SJCRH30 (cell line): ENCODE measurements at places on chromosomes 11 and 22. TPM values are rescaled to one million over a fixed set of nuclear protein-coding genes. Genes with fewer than 3 reads are reported as not detected.
A peak's percentile ranks its signal among the peaks of the same experiment; 100 is the strongest.

DNA sequence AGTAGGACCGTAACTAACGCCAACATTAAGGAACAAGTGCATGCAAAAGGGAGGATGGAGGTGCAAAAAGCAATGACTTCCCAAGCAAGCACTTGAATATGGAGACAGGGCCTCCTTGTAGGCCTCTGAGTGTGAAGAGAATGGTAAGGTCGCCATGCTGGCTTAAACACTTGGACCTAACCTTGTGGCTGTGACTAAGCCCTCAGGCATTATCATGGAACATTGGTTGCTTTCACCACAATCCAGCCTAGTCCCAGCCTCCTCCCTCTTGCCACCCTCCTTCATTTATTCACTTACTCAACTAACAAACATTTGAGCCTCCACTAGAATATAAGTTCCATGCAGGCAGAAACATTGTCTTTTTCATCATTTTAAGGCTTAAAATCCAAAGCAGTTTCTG is 11.9 kb upstream of the SYTL2 start:
- no peak overlapping the region for H3K27ac ChIP-seq
- peak; percentile 56 for DNase-seq
- no peaks in the 10 kb centered on the region for H3K27me3 ChIP-seq
- H3K4me3 ChIP-seq, result no peak overlapping the region

- H3K36me3 ChIP-seq, result no peaks in the 10 kb centered on the region
- DNase-seq, result peak; percentile 75
- peaks cover 26% of the 10 kb centered on the region for H3K4me1 ChIP-seq
- H3K4me3 ChIP-seq, result no peak overlapping the region
- no peaks in the 10 kb centered on the region for H3K27me3 ChIP-seq
Measured at GRCh38 chr22:24444729-24445466, 17.5 kb downstream of the ADORA2A start.

DNA sequence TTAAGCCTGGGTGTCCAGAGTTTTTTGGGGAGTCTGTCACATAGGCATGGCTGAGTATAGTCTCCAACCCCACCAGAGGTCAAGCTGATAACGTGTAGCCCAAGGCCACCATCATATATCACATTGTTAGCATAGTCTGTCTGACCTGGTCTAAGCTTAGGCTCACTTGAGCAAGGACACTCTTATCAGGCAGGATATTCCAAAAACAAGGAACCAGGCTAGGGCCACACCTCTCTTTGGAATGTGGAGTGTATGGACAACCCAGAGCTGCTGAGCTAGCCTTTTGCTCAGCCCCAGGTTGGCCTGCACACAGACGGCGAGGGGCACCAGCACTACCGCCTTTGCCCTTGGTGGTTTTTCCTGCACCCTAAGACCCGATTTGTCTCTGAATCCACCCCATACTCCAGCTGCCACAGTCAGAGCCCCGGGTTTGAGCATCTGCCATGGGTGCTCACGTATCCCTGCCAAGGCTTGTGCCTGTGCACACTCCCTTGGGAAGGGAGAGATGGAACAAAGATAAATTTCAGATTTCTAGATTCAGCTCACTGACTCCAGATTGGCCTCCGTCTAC is 7.2 kb downstream of the SNAP29 start:
- 0 out of 2 replicates have a peak, but pooled peaks cover 2% of the 10 kb centered on the region for H3K36me3 ChIP-seq
- no peak for DNase-seq
- H3K27ac ChIP-seq, result no peak overlapping the region
- no peaks in the 10 kb centered on the region for H3K4me1 ChIP-seq

DNA sequence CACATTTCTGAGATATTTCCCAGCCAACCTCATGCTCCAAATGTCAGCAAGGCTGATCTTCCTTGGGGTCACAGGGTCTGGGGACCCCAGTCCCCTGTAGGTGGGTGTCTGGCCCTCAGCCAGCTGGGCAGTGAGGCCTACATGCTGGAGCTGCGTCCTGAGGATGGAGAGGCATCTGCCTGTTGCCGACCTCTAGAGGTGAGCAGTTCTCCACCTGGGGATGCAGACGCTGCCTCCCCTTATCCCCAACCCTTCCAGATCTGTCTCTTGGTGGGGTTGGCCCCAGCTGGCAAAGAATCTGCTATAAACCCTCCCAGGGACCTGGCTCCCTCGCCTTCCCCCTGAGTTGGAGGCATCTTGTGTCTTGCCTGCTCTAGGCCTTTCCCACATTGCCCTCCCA is 79.6 kb downstream of the PKNOX2 start:
- no peak for DNase-seq
- no peaks in the 10 kb centered on the region for H3K27me3 ChIP-seq
- H3K4me1 ChIP-seq, result no peaks in the 10 kb centered on the region
- H3K27ac ChIP-seq, result no peak overlapping the region

GRCh38 chr22:24981656-24982055 is 29.1 kb downstream of the KIAA1671 start:
- H3K4me1 ChIP-seq, result no peaks in the 10 kb centered on the region
- peaks cover 11% of the 10 kb centered on the region for H3K27me3 ChIP-seq
- DNase-seq, result no peak
- H3K36me3 ChIP-seq, result no peaks in the 10 kb centered on the region
- H3K27ac ChIP-seq, result no peak overlapping the region
- no peak overlapping the region for H3K4me3 ChIP-seq

DNA sequence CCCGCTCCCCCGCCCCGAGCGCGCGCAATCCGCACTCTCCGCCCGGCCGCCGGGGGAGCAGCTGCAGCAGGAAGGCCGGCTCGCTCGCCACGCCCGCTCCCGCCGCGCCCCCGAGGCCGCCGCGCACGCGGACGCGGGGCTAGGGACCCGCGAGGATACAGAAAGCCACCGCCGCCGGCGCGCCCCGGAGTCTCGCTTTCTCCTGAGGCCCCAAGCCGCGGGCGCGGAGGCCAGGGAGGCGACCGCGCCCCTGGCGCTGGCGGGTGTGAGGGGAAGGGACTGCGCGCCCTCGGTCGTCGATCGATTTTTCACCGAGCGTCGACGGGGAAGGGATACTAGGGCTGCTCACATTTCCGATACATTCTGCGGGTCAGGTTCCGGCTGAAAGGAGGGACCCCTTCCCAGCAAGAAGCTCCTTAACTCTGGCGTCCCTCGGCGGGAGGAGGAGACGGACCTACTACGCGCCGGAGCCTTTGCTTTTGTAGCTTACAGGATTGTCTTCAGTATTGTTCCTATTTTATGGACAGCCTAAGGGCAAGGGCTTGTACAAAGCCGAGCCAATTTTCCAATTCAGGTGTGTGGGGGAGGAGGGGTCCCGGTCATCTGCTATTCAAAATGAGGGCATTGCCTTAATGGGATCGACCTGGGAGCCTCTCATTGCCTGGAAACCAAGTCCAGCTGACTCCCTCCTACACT is 416 bp upstream of the GAB2 start:
- no peaks in the 10 kb centered on the region for H3K36me3 ChIP-seq
- peak overlapping the region; percentile 86 for H3K4me3 ChIP-seq

The INSC gene
- total RNA-seq, result not detected in 2 replicates
